AG08395 (cell line): ENCODE measurements at places on chromosomes 1 and 21.

GRCh38 chr1:230355128-230355527 is 71.0 kb downstream of the PGBD5 start:
- no peak for DNase-seq

- DNase-seq = peak; percentile 15
Measured at GRCh38 chr1:168335500-168335899, 54.8 kb downstream of the TBX19 start.

- no peak for DNase-seq
Measured at GRCh38 chr1:244326757-244327156, 125.0 kb downstream of the ADSS2 start.

DNA sequence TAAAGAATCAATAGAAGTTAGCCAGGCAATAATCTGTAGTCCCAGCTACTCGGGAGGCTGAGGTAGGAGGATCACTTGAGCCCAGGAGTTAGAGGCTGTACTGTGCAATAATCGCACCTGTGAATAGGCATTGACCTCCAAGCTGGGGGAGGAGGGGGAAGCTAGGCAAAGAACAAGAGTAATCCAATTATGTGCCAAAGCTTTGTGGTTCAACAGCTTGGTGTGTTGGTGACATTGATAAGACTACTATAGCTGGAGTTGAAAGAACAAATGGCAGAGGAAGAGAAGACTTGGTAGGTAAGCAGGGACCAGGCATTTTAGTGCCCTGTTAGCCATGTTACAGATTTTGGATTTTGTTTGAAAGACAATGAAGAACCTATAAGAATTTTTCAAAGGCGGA is 2.1 kb upstream of the TMCO2 start:
- DNase-seq = no peak

DNA sequence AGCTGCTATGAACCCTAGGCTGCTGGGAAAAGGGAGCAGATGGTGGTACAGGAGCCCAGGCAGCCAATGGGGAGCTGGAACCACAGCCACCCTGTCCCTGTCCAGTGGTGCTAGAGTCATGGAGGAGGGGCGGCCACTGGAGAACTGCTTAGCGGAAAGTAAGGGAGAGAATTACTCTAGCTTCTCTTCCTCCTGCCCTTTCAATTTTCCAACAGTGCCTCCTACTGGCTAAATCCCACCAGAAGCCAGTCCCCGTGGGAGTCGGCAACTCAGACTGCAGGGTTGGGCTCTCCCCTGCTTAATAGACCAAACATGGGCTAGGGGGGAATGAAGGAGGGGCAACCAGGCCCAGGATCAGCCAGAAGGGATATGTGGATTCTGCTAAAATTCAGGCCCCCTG is 154.5 kb downstream of the ACTL8 start:
- peak; percentile 31 for DNase-seq

GRCh38 chr1:24413350-24414163 is at the start of gene STPG1:
Gene STPG1, minus strand, starts transcription at chr1:24413782. Its CDS starts 12,394 bp downstream, at chr1:24401388.
- peak; percentile 98 for DNase-seq

DNA sequence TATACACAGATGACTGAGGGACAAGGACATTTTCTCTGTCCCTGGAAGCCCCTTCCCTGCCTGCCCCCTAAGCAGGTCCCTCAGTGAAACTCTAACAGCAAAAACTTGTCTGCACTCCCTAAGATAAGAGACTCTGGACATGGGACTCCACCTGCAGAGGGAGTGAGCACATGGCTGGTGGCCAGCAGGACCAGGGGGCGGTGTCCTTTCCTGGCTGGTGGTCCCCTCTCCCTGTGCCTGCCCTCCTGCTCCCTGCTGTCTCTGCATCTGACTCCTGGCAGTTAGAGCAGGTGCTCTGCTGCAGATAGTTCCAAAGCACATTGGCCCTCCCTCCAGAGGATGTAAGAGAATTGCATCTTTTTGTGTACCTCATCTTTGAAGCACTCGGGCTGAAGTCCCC is 215.5 kb downstream of the GRIK3 start:
- DNase-seq = no peak

DNA sequence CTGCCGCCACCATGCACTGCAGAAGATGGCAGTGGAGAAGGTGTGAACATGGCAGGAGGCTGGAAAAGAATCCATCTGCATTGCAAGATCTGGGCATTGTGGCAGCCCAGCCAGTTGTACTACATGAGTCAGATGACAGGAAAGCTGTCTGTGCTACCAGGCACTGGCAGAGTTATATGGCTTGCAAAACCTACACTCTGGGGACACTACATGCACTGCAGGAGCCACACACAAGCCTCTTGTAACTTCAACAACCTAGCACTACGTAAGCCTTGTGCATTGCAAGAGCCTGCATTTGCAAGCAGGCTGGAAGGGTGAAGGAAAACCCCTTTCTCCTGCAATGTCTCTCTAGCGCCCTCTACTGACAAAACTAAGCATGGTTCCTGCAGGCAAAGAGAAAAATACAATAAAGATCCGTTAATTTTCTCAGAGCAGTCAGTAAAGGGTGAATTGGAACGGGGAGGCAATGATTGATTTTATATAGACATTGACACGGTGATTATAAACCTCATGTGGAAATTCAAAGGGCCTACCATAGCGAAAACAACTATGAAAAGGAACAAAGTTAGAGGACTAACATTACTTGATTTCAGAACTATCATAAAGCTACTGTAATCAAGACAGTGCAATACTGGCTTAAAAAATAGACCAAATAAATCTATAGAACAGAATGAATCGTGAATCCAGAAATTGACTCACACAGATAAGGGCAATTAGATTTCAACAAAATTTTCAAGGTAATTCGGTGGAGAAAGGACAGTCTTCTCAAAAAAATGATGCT is 26.2 kb upstream of the DYNLT5 start:
- peak; percentile 56 for DNase-seq

DNA sequence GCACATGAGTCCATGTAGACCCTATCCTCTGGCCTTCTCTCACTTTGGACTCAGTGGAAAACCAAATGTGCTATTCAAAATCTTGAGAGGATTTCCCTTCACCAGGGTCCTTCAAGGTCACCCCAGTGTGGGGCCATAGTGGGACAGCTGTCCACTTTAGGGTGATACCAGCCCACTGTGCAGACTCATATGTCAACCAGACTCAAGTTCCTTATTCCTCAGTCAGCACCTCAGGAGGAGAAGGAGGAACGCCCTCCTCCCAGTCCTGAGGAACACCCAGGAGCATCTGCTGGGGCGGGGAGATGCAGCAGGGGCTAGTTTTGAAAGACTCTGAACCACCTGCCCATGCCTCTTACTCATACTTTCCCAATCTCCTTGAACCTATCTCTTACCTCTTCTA is 340.9 kb downstream of the MATN1 start:
- no peak for DNase-seq

DNA sequence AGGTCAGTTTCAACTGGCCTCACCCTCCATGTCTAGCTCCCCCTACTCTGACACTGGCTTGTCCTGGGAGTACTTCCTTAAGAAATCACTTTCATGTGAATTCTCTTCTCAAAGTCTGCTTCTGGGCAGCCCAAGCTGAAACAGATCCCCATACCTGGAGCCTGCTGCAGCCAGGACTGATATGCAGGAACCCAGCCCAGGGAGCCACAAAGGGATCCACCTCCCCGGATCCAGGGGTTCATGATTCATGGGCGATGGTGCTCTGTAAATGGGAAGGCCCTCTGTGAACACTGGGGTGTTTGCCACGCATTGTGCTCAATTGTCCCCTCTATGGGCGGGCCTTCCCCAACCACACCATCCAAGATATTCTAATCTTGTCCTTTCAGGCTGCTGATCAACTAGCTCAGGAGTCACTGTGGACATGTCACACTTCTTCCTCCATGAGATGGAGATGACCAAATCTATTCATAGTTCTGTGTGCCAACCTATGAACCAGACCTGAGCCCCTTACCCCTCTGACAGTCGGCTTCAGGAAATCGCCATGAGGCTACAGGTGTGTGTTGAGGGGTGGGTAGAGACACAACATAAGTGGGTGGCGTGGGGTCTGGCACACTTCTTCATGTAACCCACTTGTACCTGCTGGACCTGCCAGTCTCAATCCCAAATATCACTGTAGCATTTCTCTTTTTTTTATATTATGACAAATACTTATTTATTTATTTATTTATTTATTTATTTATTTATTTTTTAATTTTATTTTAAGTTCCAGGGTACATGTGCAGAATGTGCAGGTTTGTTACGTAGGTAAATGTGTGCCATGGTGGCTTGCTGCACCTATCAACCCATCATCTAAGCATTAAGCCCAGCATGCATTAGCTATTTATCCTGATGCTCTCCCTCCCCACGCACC is 41.8 kb downstream of the RUNX3 start:
- DNase-seq = no peak

GRCh38 chr1:205593532-205593931 is 38.3 kb downstream of the ELK4 start:
- no peak for DNase-seq

- no peak for DNase-seq
Measured at GRCh38 chr1:24483441-24483840, 19.2 kb upstream of the RCAN3 start.

GRCh38 chr1:3884966-3885365 is 15.1 kb downstream of the C1orf174 start:
- no peak for DNase-seq

DNA sequence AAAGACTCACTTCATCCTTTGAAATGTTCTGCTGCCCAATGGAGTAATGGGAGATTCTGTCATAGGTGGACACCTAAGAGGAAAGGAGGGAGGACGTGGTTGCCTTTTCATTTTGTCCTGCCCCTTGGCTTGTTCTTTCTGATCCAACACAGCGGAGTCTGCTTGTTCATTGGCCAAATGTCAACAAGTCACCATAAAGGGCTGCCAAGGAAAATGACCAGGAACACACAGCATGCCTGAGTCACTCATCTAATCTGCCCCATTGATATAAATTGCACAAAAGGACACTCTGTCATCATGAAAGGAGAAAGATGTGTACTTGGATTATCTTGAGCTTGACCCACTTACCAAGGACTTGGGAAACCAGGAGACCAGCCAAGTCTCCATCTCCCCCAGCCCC is 422.9 kb downstream of the SETD4 start:
- DNase-seq = peak; percentile 47

- DNase-seq = peak; percentile 30
Measured at GRCh38 chr1:114314098-114314497, 160.4 kb upstream of the SYT6 start.

DNA sequence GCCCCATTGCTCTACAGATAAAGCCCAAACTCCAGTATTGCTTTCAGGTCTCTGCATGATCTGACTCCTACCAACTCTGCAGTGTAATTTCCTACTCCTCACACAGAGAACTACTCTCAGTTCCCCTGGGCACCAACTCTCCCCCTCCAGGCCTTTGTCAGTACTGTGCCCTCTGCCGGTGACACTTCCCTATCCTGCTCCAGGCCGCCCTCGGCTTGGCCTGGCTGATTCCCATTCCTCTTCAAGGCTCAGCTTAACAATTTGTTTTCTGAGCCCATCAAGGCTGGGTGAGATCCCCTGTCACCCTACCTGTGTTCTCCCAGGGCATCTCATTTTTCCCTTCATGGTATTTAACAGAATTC is 2.6 kb downstream of the SLAMF8 start:
- DNase-seq = no peak
